ENCODE measurements at places on chromosomes 11 and 22. TPM values are rescaled to one million over a fixed set of nuclear protein-coding genes. Genes with fewer than 3 reads are reported as not detected.

Gene ALX4
- not detected for total RNA-seq

- DNase-seq: no peak
These were observed 1.9 kb downstream of the RHBDD3 start for GRCh38 chr22:29265929-29266328.

GRCh38 chr11:129911298-129911697, 15.9 kb upstream of the NFRKB start:
- DNase-seq: peak; percentile 82

Gene B4GALNT4
- 9.6 TPM for total RNA-seq

Gene TMEM191B
- total RNA-seq: 1.9 TPM

- DNase-seq: no peak
These were observed 47.0 kb downstream of the CDPF1 start for GRCh38 chr22:46202897-46203600.

Gene NTM
- total RNA-seq: 1.0 TPM

Gene PKNOX2
- 0.11 TPM for total RNA-seq

Gene RFPL1
- not detected for total RNA-seq
